AML-193 (cell line): ENCODE measurements at places on chromosomes 2 and 18.

GRCh38 chr18:56910967-56911366, 235.9 kb upstream of the BOD1L2 start:
- no peak for DNase-seq

DNA sequence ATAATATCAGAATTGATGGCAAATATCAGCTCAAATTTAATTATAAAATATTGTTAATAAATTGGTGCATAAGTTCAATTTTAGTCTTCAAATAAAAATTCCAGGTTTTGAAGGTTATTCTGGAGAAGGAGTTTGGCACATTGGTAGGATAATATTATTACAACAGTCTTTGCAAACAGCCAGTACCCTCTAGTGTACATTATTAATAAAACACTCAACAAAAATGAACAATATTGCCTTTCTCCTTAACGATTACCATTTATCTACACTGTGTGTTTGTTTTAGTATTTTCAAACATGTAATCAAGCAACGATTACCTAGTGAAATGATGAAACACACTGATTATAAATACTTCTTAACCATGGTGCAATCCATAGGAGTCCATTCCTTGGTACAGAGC, 334.0 kb upstream of the FSIP2 start:
- DNase-seq, result no peak

GRCh38 chr2:189797902-189798301, 13.7 kb downstream of the PMS1 start:
- no peak for DNase-seq

DNA sequence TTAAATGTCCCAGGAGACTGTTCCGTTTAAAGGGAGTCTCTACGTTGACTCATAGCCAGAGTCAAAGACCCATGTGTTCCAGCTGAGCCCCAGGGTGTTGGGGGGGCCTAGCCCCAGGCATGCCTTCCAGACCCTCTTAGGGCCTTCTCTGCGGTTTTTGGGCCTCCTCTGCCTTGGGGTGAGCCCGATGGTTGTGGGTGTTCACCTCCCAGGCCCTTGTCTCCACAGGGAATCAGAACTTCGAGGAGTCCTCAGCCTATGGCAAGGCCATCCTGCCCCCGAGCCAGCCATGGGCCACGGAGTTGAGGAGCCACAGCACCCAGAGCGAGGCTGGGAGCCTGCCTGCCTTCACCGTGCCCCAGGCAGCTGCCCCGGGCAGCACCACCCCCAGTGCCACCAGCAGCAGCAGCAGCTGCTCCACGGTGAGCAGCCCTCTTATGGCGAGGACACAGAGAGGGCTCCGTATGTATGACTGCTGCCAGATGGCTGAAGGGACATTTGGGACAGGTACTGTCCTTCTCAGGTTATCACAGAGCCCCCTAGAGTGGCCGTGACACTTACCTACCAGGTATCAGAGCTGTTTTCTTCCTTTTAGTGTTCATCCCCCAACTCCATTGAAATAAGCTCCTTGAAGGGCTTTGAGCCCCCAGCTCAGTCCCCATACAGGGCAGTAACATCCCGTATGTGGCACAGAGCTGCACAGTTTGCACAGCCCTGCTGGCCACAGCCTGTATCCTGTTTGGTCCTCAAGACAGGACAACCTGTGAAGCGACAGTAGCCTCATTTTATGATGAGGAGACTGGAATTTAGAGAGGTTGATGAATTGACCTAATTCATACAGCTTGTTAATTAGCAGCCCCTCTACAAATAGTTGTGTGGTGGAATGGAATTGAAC, 80.7 kb downstream of the EPAS1 start:
- DNase-seq, result no peak

GRCh38 chr2:215556979-215557378, 121.1 kb upstream of the FN1 start:
- DNase-seq, result no peak

- no peak for DNase-seq
These were observed 12.6 kb downstream of the CYRIA start for GRCh38 chr2:16653083-16653375.

- no peak for DNase-seq
These were observed 164.0 kb upstream of the MYO3B start for GRCh38 chr2:170013802-170014551.

DNA sequence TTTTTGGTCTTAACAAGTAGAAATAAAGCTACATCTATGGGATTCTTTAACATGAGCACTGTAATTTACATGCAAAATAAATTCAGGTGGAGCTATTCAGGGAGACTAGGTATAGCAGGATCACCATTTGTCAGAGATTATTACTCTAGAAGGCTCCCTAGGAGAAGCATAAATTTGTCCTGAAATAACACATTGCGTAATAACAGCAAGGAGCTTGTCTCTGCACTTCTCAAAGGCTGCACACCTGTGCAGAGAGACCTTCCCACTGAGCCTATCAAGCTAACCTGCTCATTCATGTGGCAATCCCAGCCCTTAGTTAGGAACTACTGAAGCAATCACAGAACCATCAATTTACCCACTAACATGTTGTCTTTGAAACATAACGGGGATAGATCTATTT, 437.4 kb upstream of the MC4R start:
- DNase-seq, result no peak

GRCh38 chr18:46888965-46889364, 28.3 kb downstream of the PIAS2 start:
- DNase-seq, result no peak

GRCh38 chr2:74026687-74027241, 42.1 kb downstream of the TET3 start:
- DNase-seq, result no peak

DNA sequence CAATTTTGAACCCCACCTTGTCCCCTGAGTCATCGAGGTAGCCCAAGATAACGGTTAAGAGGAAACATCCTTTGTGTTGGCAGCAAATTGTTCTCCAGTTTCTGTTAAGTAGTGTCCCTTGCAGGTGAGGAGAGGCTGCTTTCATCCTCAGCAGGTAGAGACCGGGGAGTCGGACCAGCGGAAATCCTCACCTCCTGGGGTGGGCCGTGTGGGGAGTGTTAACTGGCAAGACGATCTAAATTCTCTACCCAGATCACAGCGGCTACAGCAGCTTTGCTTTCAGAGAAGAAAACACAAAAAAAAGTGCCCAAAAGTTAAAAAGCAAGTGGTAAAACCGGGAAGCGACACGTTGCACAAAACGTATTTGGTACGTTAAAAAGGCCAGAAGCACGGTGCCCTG, 63.2 kb downstream of the ADI1 start:
- no peak for DNase-seq

- DNase-seq, result no peak
These were observed 152.8 kb upstream of the COPS8 start for GRCh38 chr2:236932831-236933361.

GRCh38 chr2:148594216-148594615, 50.3 kb upstream of the EPC2 start:
- no peak for DNase-seq

DNA sequence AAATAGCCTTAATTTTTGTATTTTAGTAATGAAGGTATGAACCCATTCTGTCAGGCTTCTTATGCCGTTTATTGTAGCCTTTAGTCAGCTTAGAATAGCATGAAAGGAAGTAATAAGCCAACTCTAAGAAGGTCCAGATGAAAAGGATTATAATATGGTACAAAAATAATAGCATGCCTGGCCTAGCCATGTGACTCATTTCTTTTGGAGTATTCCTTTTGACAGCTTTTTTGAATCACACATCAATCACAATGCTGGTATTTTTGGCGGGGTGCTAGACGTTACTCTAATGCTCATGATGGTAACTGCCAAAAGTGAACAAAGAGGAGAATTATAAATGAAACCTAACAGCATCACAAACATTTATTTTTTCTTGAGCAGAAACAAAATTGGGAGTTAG, 19.9 kb downstream of the FMNL2 start:
- no peak for DNase-seq

DNA sequence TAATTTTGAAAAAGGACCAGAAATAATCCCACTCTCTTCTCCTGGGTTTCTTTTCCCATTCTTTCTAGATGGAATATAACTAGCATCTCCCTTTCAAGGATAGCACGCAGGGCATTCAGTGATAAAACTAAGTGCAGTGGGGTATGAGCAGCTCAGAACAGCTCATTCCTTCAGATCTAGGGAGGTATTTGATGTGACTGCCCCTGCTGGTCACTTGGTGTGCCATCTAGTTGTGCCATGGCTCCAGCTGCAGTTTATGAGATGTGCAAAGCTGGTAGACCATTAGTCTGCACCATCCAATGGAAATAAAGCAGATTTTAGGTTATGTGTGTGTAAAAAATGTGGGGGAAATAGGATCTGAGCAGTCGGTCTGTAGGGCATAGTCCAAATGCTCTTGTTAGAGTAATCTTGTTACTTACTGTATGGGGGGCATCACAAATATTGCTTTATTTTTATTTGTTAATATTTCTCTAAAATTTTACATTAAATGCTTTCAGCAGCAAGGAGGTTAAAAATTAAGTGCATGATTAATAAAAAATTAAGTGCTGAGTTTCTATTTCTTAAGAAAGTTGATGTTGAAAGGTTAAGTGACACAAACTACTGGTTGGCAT, 38.9 kb downstream of the CTAGE1 start:
- DNase-seq, result peak; percentile 30

DNA sequence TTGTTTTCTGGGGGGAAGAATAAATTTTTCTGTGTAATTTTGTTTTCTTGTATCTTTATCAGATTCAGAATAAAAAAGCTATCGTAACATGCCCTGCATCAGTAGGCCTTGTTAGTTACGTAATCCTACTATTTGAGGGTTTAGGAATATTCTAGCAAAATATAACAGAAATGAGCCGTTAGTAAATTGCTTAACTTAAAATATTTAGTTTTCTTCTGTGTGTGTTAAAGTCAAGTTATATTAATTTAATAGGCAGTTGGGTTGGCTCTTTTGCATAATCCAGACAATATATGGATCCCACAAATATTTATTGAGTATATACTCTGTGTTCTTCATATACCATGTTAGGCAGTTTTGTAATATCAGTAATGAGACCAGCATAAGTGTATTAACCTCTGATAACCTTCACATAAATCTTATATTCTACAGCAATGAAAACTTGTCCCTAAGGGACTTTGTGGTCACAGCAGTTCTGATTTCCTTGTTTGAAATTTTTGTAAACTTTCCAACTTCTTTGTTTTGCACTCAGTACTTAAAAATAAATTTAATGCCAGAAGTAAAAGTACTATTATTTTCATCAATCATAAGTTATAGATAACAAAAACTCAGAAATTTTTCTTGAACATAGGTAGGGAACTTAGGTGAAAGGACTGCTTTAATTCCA, 151.9 kb downstream of the FMNL2 start:
- DNase-seq, result no peak

GRCh38 chr18:76376225-76376624, 118.8 kb downstream of the ZNF516 start:
- DNase-seq, result no peak

DNA sequence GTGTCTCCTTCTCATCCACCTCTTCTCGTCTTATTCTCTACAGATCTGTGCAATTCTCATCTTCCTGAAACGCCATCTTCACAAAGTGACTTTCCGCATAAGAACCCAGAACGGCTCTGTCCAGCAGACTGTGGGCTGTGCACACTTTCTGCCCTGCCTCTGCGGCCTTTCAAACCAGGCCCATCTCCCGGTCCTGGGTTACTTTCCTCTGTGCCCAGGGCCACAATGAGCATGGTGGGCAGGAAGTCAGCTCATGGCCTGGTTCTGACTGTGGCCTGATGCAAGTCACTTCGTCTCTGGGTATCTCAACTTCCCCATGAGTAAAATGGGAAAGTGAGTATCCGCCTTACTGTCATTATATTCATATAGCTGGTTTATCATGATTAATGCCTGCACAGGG, 71.7 kb upstream of the TMEM200C start:
- no peak for DNase-seq

DNA sequence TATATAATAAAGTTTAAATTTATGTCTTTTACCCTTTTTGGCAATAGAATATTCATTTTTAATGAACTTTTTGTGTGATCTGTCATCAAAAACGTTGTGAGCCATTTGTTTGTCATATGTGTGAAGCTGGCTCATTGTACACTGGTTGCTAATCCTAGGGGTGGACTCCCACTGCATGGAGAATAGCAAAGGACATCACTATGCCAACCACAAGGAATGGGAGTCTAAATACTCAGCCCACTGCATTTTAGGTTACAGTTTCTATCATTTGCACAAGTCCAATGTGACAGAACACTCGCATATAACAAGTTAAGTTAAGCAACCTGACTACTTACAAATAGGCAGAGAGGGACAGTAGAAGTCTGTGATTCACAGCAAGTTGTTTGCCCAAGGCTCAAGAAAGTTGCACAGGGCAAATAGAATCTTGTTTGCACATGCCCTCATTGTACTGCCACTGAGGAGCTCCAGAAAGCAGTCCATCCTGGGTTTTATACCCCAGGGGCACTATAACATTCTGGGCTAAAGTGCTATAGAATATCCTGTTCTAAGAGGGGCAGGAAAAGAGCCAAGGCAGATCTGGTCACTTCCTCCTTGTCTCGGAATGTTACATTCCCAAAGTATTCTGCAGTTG, 545.9 kb upstream of the GCFC2 start:
- DNase-seq, result no peak

DNA sequence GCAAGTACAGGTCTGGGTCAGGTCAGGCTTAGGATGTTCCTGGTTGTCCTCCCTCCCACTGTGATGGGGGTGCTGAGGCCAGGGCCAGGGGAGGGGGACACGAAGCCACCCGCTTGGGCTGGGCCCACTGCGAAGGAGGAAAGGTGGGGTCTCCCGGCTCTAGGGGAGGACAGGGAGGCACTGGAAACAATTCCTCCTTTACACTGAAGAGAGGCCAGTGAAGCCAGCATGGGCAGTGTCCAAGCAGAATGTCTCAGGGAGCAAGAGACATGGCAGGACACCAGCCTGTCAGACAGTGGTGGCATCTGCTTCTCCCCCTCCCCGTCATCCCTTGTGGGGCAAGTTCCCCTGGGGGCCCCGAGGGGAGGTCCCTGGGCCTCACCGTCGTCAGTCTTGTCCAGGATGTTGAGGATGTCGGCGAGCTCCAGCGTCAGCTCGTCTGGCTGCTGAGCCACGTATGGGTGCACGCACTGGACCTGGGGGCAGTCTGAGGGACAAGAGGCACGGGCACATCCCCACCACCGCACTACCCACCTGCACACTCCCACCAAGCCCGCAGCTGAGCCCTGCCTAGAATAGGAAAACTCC, 10.8 kb downstream of the SNORC start:
- DNase-seq, result no peak

- DNase-seq, result no peak
These were observed 843.6 kb downstream of the SUCLG1 start for GRCh38 chr2:83615511-83615910.

DNA sequence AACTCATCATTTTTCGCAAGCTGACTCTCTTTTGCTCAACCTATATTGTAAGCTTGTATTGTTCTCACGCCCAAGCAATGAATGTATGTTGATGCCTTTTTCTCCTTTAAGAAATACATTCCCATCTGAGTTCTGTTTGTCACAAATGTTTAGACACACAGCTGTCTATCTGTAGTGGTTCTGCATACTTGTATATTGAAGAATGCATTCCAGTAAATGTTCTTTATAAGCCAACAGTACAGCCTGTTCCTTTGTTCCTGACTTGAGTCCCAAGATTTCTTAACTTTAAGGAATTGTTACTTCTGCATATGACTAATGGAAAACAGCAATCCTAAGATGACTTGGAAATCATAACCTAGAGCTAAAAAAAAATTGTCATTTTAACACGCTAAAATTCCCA, 849.1 kb upstream of the POU3F3 start:
- DNase-seq, result no peak
